Mammary microvascular endothelial cell (primary cell): ENCODE measurements at places on chromosomes 2 and 18. TPM values are rescaled to one million over a fixed set of nuclear protein-coding genes. Genes with fewer than 3 reads are reported as not detected.

The ITGB6 gene
- total RNA-seq = 0.39 TPM in 1 of 2 replicates, not detected in the other

The SCTR gene
- not detected in 2 replicates for total RNA-seq

The TCF23 gene
- total RNA-seq = not detected in 2 replicates

The CHN1 gene
- total RNA-seq = 17.4 and 25.6 TPM in 2 replicates

The EPC2 gene
- total RNA-seq = 10.3 and 15.1 TPM in 2 replicates

The RBKS gene
- total RNA-seq = 1.0 and 2.0 TPM in 2 replicates

The SP140L gene
- 10.7 and 11.0 TPM in 2 replicates for total RNA-seq

The CDC42EP3 gene
- total RNA-seq = 33.0 and 39.0 TPM in 2 replicates

The SERPINB11 gene
- not detected in 2 replicates for total RNA-seq

The PTPRM gene
- total RNA-seq = 30.7 and 36.9 TPM in 2 replicates
